Kidney (tissue), 22 donors: ENCODE measurements at places on chromosomes 16 and 17. TPM values are rescaled to one million over a fixed set of nuclear protein-coding genes. Genes with fewer than 3 reads are reported as not detected.

The SMIM36 gene
- not detected for total RNA-seq

The QPRT gene
- total RNA-seq, result 13.9 TPM

The MARCHF10 gene
- total RNA-seq, result 0.66 TPM

The TBX6 gene
- total RNA-seq, result 1.6 TPM

The ZSCAN10 gene
- total RNA-seq, result not detected

The HBZ gene
- total RNA-seq, result not detected

The HS3ST3B1 gene
- total RNA-seq, result 5.3 TPM

The NOG gene
- total RNA-seq, result 0.98 TPM

The VPS35L gene
- 63.5 TPM for total RNA-seq

The OTOA gene
- 0.13 TPM for total RNA-seq

The KRTAP1-3 gene
- not detected for total RNA-seq

The SHISA6 gene
- 1.0 TPM for total RNA-seq

The ASB16 gene
- total RNA-seq, result 0.25 TPM

The NHLRC4 gene
- 3.3 TPM for total RNA-seq

The ABCA6 gene
- 7.6 TPM for total RNA-seq

The MYLK3 gene
- 0.31 TPM for total RNA-seq
